ENCODE measurements at places on chromosomes 4 and X. TPM values are rescaled to one million over a fixed set of nuclear protein-coding genes. Genes with fewer than 3 reads are reported as not detected.

The XKRX gene
- 0.16 TPM for polyA plus RNA-seq

The GASK1B gene
- polyA plus RNA-seq = 2.7 TPM

The CCNG2 gene
- 4.5 TPM for polyA plus RNA-seq

The GATA1 gene
- polyA plus RNA-seq = not detected

The GUF1 gene
- 10.7 TPM for polyA plus RNA-seq

The EVC2 gene
- polyA plus RNA-seq = 1.3 TPM

The PNMA6E gene
- polyA plus RNA-seq = not detected

The AFM gene
- not detected for polyA plus RNA-seq

The DLG3 gene
- polyA plus RNA-seq = 3.2 TPM

The MAGEB17 gene
- not detected for polyA plus RNA-seq

The ARHGAP36 gene
- not detected for polyA plus RNA-seq

The P2RY4 gene
- polyA plus RNA-seq = not detected

The SLC25A14 gene
- 21.0 TPM for polyA plus RNA-seq
